Prostate gland (tissue), 2 donors: ENCODE measurements at places on chromosomes 11 and 22.

GRCh38 chr22:16975155-16975885 is 32.7 kb downstream of the GAB4 start:
- DNase-seq: no peak

- no peak for DNase-seq
These were observed 231.9 kb upstream of the E2F8 start for GRCh38 chr11:19472679-19473078.

DNA sequence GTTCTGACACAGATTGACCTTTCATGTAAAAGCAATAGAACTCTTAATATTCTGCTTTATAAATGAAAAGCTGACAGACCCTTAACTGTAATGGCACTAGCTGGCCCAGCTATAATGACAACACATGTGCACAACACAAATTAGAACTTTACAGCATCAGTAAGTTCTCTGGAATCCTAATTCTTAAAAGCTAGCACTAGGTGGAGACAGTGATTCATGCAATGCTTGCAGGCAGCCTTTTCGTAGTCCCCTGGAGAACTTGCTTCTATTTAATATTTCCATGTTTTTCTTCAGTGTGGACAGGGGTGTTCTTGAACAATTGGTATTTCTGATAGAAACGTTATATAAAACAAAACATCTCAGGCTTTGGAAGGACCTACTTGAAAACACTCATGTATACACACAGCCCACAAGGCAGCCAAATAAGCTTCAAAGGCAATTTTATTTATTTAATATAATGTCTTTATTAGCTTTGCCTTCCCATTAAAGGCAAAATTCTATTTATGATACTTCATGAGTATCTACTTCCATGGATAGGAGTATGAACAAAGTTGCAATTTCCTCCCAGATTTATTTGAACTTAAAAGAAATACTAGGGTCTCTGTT is 374.3 kb upstream of the MPPED2 start:
- no peak for DNase-seq

DNA sequence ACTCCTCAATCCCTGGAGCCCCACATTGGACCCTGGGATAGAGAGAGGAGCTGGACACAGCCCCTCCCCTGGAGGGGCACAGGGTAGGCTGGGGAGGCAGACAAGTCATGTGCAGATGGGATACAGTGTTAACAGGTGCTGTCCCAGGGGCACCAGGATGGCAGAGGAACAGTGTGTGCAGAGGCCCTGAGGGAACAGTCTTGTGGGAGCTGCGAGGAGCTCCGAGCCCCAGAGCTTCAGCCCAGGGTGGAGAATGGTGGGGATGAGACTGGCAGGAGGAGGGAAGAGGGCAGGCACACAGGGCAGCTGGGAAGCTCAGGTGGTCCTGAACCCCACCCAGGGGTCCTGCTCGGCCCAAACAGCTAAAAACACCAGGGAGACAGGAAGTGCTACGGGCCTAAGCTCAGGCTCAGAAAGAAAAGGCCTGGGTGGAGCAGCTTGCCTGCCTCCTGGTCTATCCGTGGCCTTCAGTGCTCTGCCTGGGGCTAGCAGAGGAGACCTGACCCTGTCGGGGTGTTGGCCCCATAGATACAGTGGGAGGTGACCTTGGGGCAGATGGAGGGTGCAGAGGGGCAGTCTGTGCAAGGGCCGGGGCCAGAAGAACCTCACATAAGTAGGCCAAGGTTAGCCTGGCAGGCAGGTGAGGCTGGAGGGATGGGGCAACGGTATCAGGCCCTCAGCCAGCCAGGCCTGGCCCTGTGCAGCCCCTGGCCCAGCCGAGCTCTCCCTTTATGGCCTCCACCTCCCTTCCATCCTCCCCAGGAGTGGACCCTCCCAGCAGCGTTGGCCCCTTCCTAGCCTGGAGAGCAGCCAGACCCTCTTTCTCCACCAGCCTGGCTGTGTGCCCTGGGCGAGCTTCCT is 15.4 kb downstream of the CAPN5 start:
- DNase-seq: no peak

- DNase-seq: peak; percentile 86
These were observed 9.6 kb downstream of the P2RY2 start for GRCh38 chr11:73227571-73228211.

- no peak for DNase-seq
These were observed 62.8 kb upstream of the PRDM11 start for GRCh38 chr11:45083544-45084087.

GRCh38 chr22:23106906-23107367 is 34.9 kb downstream of the RSPH14 start:
- DNase-seq: no peak

DNA sequence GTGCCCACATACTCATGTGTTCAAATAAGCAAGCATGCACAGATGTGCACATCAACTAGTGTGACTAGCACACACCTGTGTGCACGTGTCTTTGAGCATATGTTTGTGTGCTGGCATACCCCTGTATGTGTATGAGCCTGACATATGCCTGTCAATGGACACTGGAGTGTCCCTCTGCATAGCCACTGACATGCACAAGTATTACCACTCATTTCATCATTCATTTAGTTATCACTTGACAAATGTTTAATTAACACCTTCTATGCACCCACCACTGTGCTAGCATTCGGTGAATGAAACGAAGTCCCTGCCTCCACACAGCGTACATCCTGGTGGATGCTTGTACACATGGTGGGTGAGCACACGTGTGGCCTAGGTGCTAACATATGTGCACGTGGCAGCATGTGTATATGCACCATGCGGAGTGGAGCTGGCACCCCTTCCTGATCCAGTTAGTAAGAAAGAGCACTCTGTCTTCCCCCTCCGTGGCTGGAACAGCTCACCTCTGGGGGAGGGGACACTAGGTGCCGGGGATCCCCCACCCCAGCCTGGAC is 112.0 kb downstream of the CHST1 start:
- DNase-seq: no peak

GRCh38 chr11:118872403-118872821 is 11.3 kb upstream of the CXCR5 start:
- no peak for DNase-seq

DNA sequence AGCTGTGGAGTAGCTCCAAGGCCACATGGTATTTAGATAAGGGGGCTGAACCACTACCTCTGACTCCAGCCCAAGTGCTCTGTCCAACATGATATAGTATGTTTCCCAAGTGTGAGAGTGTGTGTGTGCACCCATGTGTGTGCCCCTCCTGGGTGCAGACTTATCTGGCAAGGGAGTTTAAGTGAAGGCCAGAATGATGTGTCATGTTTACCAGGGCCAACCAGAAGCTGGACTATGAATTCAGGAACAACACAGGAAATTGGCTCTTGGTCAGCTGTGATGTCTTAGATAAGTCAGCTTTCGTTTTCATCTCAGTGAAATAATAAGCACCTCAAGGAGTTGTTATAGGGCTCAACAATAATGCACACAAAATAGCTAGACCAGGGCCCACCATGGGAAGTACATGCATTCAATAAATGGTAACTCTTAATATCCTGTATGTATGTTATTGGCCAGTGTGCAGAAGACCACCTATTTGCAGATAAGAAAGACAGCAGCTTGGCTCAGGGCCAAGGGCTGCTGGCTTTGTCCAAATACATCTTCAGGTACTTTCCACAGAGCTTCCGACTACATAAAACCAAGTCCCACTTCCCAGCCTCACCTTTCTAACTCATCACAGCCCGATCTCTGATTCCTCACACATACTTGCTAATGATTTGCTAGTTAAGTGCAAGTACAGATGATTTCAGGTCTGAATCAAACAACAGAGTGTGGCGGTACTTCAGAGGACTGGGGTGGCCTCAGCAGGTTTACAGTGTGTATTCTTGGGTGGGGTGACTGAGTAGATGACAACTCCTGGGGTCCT is 120.9 kb downstream of the ME3 start:
- peak; percentile 48 for DNase-seq

DNA sequence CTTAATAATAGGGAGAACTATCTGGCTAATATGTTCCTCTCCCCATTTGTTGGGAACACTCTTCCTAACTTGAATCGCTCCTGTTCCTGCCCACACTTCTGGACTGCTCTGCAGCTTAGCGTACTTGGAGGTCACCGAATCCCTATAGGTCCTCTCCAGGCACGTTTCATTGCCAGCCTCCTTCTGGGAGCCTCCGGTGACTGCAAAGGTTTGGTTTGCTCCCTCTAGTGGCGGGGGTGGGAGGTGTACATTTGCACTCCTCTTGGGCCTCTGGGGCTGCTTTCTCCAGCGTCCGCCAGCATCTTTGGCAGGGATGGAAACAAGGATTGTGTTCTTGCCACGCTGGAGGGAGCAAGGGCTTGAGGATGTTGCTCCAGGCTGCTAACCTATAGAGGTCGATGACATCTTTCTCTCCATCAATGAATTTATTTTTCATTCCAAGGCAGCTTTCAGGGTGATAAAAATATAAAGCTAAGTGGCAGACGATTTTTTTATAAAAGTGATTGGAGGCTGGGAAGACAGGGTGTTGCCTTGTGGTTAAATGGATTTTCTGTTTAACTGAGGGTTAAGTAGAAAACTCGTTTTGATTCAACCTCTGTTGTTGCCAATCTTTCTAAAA is 48.7 kb downstream of the TSPAN18 start:
- DNase-seq: peak; percentile 10

DNA sequence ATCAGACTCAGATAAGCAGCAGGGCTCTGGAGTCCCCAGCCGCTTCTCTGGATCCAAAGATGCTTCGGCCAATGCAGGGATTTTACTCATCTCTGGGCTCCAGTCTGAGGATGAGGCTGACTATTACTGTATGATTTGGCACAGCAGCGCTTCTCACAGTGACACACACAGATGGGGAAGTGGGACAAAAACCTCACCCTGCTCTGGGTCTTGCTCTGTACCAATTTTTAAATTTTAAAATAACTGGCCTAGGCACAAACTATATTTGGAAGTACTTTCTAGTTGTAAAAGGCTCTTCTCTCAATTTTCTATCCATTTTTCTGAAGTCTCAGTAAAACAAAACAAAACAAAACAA is 131.7 kb downstream of the VPREB1 start:
- DNase-seq: no peak

GRCh38 chr22:36722055-36722454 is 18.5 kb upstream of the CACNG2 start:
- DNase-seq: no peak

DNA sequence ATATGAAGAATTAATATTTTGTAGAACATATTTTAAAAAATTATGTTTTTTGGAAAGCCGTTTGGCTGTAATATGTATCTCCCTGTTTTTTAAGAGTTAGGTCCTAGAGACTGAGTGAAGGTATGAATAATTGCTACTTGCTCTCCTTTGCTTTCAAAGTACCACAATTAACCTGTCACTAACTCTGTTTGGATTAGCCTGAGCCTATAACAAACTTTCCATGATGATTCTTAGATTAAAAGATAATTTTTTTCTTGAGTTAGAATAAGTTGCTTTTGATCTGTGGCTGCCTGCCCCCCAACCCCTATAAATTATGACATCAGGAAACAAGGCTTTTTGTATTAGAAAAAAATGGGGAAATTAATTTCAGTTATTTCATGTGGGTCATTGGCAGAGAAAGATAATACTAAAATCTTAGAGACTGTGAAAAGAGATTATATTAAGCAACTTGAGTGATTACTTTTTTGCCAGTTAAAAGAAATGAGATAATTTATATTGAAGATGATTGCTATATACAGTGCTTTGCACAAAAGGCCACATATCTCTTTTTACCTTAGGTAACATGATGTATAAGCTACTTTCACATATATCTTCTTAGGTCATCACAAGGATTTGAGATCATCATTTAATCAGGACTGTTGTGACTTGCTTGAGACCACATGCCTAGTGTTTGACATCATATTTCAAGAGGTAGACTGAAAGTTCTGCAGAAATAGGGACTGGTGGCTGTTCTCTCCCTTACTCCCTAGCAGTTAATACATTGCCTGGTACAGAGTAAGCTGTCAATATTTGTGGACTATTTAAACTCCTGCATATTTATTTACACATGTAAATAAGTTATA is 9.6 kb downstream of the MTMR3 start:
- no peak for DNase-seq

GRCh38 chr22:35921777-35922176 is 106.8 kb downstream of the RBFOX2 start:
- DNase-seq: peak; percentile 59

- no peak for DNase-seq
These were observed 18.1 kb downstream of the DUSP8 start for GRCh38 chr11:1553808-1554594.

- no peak for DNase-seq
These were observed 817.2 kb downstream of the LRRC4C start for GRCh38 chr11:40642284-40642683.

DNA sequence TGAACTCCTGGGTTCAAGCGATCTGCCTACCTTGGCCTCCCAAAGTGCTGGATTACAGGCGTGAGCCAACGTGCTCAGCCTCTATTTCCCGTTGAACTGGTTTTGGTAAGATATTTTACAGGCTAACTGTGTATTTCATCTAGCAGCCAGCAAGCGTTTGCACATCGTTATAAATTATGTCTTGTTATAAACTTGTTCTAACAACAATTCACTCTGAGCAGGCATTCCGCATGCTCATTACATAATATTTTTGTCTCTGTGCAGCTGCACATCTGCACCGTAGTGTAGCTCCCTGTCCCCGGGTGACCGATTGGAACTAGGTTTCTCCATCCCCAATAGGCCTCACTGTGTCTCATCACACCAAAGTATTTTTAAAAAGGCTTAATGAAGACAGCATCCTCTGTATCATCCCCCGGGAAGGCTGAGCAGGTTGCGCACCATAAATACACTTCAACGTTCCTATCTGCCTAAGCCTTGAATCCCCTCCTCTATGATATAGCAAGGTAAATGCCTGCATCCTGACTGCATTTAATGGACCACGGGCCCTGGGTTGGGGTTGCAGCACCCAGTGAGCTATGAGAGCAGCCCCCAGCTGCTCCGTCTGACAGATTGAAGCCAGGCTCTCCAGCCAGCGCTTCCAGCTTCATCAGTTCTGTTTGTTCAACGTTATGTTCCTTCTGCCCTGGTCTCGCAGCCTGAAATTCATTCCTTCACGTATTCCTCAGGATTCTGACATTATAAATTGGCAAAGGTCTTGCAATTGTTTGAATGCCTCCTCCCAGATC is 47.7 kb downstream of the TST start:
- DNase-seq: peak; percentile 74

DNA sequence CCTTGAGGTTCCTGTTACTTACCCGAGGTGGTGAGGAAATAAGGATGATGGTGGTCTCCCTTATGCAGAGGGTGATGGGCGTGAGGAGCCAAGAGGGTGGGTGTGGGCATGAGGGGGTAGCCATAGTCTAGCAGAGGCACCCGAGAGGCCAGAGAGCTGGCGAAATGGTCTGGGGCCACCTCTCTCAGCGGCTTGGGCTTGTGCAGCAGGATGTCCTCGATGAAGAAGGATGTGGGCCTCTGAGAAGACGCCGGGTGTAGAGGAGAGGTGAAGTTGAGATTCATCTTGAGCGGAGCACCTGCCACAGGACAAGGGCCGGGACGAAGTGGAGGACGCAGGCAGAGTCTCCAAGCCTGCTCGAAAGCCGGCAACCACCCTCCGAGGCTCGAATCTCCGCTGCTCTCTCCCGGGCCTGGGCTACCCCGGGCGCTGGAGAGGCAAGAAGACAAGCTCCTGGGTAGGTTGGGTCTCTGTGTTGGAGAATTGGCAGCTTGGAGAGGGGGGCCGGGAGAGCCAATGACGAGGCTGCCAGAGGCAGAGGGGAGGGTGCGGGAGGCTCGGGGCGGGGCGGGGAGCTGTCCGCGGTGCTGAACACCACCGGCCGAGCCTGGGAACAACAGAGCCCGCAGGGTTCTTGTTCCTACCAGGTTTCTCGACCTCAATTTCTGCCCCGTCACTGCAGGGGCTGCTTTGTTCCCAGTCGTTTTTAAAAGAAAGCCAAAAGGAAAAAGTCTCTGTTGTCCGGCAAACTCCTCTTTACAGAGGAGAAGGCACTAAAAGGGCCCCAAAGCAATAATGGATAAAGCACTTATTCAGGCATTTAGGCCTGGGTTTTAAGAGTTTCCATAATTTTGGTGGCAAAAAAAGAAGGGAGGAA is at the start of gene BSX:
Gene BSX (minus strand): TSS at position 447 of the 877 bp plus-strand sequence. CDS start 163 bp downstream, at position 284.
- DNase-seq: no peak

- peak; percentile 58 for DNase-seq
These were observed 3.3 kb upstream of the KMT5B start for GRCh38 chr11:68216171-68216938.
